ENCODE measurements at places on chromosomes 1 and 21.

DNA sequence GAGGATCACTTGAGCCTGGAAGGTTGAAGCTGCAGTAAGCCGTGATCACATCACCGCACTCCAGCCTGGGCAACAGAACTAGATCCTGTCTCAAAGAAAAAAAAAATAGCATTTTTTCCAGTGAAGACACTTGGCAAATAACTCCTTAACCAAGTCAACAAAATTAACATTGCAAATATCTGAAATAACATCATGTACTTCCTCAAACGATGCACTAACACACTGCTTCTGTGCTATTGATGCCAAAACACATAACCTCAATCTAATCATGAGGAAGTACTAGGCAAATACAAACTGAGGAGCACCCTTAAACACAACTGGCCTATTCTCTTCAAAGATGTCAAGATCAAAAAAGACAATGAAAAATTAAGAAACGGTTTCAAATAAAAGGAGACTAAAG is 32.3 kb downstream of the PABPC4 start:
- H3K27ac ChIP-seq = no peak overlapping the region
- no peak for DNase-seq
- H3K4me1 ChIP-seq = peaks cover 2% of the 10 kb centered on the region

DNA sequence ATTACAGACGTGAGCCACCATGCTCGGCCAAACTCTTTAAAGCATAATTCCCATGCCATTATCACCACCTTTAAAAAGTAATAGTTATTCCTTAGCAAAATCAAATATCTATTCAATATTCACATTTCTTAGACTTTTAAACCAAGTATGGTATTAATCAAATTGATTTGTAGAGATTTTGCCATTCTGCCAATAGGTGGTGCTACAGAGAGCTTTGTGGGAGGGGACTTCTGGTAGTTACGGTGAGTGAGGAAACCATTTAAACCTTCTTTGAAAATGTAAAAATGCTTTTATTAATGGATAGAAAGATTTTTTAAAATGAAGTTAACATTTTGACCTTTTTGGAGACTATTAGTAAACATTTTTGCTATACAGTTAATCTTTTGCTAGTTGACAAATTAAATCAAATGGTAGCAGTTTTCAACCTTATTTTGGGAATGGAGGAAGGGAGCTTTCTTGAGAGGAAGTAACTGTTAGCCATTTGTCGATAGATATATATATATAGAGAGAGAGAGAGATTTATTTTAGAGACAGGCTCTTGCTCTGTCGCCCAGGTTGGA is 19.3 kb downstream of the IARS2 start:
- H3K4me1 ChIP-seq = no peaks in the 10 kb centered on the region
- no peaks in the 10 kb centered on the region for H3K27me3 ChIP-seq
- no peak overlapping the region for H3K4me3 ChIP-seq
- no peak overlapping the region for H3K27ac ChIP-seq

DNA sequence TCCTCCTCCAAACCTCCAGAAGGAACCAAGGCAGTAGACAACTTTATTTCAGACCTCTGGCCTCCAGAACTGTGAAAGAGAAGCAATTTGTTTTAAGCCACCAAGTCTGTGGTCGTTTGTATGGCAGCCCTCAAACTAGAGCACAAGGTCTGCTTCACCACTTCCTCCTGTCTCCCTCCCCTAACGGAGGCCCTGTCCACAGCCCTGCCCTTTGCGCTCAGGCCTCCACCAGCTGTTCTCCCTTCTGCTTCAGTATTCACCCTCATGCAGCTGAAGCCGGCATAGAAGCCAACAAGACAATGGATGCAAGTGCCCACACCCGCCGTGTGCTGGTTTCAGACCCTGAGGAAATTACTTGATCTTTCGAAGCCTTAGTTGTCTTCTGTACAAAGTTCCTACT is 364.1 kb downstream of the HHAT start:
- no peak overlapping the region for H3K4me3 ChIP-seq
- H3K27me3 ChIP-seq = no peaks in the 10 kb centered on the region
- H3K4me1 ChIP-seq = no peaks in the 10 kb centered on the region
- DNase-seq = no peak

GRCh38 chr1:85555867-85556573 is 24.5 kb upstream of the CCN1 start:
- no peak for DNase-seq
- H3K4me3 ChIP-seq = no peak overlapping the region
- H3K27me3 ChIP-seq = no peaks in the 10 kb centered on the region
- no peak overlapping the region for H3K27ac ChIP-seq

GRCh38 chr1:199152676-199153075 is 513.8 kb downstream of the PTPRC start:
- H3K27ac ChIP-seq = no peak overlapping the region
- H3K4me3 ChIP-seq = no peak overlapping the region
- no peaks in the 10 kb centered on the region for H3K4me1 ChIP-seq
- no peak for DNase-seq
- H3K36me3 ChIP-seq = no peaks in the 10 kb centered on the region

- H3K4me1 ChIP-seq = no peaks in the 10 kb centered on the region
- no peak for DNase-seq
- no peak overlapping the region for H3K4me3 ChIP-seq
- no peaks in the 10 kb centered on the region for H3K27me3 ChIP-seq
- H3K27ac ChIP-seq = no peak overlapping the region
Observed at GRCh38 chr1:117162816-117163215, 41.3 kb upstream of the TRIM45 start.

DNA sequence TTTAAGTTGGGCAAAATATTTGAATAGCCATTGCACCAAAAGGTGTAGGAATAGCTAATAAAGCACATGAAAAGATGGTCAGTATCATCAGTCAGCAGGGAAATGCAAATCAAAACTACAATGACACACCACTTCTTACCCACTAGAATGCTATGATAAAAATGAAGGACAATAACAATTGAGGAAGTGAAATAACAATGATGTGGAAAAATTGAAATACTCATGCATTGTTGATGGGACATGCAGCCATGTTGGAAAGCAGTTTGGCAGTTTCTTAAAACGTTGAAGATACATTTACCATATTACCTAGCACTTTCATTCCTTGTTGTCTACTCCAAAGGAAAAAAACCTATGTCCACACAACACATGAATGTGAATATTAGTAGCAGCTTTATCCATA is 28.4 kb downstream of the HSD3B1 start:
- H3K27ac ChIP-seq = no peak overlapping the region
- no peaks in the 10 kb centered on the region for H3K27me3 ChIP-seq
- H3K4me1 ChIP-seq = no peaks in the 10 kb centered on the region
- H3K36me3 ChIP-seq = no peaks in the 10 kb centered on the region
- DNase-seq = no peak
- H3K4me3 ChIP-seq = no peak overlapping the region

DNA sequence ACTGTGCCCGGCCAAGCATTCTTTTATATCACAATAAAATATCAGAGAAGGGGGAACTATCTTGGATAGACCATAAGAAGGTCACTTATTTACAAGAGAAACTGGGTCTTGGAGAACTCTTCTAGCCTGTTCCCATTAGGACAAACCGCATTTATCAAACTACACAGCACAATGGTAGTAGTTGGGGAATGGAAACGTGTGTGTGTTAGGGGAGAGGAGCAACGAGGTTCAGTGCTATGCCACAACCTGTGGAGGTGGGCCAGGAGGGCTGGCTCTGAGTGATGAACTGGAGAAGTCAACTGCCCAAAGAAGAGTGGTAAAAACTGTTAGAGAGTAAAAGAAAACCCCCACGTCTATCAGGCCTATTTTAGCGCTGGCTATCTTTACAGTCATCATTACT is 1.6 kb downstream of the DONSON start:
- H3K36me3 ChIP-seq = peaks cover 6% of the 10 kb centered on the region
- no peak for DNase-seq
- H3K27me3 ChIP-seq = no peaks in the 10 kb centered on the region

DNA sequence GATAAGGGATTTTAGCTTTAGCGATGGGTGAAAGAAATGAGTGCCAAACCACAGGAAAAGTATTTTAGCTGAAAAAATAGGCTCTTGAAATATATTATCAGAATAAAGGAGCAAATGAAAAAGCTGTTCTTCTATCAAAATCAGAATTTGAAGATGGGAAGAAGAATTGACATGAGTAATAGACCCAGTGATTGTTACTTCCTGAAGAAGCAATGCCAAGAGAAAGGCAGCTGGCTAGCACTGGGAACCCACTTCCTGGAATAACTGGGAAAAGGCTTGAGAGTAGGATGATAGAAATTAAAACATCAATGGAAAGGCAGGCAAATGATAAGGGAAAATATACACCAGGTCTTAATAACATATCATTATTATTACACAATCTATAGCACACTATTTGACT is 29.9 kb upstream of the LYPLAL1 start:
- H3K4me3 ChIP-seq = no peak overlapping the region
- no peak overlapping the region for H3K27ac ChIP-seq
- H3K4me1 ChIP-seq = no peaks in the 10 kb centered on the region
- H3K27me3 ChIP-seq = no peaks in the 10 kb centered on the region

DNA sequence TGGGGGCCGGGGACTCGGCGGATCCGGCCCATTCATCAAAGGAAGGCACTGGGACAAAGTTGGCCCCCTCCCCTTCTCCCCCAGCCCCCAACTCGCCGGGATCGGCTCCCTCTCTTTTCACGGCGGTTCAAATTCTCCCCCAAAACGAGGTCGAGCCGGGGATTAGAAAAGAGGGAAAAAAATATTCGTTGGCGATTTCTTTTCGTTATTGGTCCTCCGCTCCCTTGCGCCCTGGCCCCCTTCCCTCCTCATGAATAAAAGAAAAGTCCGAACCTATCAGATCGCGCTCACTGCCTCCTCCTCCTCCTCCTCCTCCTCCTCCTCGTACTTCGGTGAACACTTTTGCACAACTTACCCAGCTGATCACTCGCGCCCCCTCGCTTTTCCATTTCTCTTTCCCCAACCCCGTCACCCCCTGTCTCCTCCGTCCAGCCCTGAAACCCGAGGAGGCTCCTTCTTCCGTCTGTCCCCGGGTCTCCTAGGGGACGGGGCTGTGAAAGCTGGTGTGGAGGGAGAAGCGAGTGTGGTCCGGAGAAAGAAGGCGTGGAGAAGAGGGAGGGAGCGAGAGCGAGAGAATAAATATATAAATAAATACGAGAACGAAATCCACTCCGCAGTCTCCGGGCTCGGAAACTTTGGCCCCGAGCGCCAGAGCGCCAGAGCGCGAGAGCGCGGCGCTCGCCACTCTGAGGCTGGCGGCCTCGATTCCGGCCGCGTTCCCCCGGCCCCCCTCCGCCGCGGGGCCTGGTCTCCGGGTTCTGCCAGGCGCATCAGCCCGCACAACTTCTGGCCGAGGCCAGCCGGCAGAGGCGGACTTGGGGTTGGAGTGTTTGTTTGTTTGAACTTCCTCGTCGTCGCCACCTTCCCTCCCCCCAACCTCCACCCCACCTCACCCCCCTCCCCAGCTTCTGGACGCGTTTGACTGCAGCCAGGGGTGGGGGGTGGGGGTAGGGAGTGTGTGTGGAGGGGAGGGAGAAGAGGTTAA is at the start of gene PAX7:
Gene PAX7, plus strand, starts transcription at position 336 of the 985 bp plus-strand sequence. CDS start 758 bp downstream, outside the sequence.
- DNase-seq = no peak
- peaks cover 11% of the 10 kb centered on the region for H3K4me1 ChIP-seq
- H3K27ac ChIP-seq = no peak within 1 kb of the TSS
- no peak within 1 kb of the TSS for H3K4me3 ChIP-seq
- peaks cover 100% of the 10 kb centered on the region for H3K27me3 ChIP-seq
- no peaks in the 10 kb centered on the region for H3K36me3 ChIP-seq

DNA sequence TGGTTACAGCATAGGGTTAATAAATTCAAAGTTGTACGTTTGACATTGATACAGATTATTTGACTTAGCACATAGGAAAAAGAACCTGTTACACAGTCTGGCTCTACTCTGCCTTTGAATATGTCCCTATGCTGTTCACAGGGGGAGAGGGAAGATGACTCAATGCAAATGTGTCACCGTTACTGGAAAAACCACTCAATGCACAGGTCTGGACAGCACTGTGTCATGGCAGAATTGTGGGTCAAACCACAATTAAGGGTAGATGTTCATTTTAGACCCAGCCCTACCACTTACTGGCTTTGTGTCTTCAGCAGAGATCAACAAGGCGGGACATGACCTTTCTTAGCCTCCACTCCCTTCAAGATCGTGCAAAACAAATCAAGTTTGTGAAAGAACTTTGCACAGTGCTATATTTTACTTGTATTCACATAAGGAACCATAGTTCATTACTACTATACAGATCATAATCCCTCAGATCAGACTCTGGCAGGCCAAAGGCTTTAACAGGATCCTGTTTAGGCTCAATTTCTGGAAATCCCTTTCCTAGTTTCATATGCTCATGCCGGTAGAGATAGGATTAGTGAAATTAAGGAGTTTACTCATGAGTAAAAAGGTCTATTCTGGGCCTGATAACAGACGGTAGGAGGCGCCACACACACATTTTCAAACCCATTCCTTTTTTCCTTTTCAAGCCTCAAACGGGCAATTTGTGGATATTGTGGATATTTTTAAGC is 22.1 kb downstream of the EIF2D start:
- no peak overlapping the region for H3K4me3 ChIP-seq
- peak overlapping the region; percentile 87 for H3K27ac ChIP-seq

GRCh38 chr1:210684466-210685294 is 356.0 kb downstream of the HHAT start:
- no peak for DNase-seq
- no peak overlapping the region for H3K4me3 ChIP-seq
- no peaks in the 10 kb centered on the region for H3K4me1 ChIP-seq
- H3K36me3 ChIP-seq = no peaks in the 10 kb centered on the region
- H3K27ac ChIP-seq = no peak overlapping the region
- H3K27me3 ChIP-seq = no peaks in the 10 kb centered on the region

DNA sequence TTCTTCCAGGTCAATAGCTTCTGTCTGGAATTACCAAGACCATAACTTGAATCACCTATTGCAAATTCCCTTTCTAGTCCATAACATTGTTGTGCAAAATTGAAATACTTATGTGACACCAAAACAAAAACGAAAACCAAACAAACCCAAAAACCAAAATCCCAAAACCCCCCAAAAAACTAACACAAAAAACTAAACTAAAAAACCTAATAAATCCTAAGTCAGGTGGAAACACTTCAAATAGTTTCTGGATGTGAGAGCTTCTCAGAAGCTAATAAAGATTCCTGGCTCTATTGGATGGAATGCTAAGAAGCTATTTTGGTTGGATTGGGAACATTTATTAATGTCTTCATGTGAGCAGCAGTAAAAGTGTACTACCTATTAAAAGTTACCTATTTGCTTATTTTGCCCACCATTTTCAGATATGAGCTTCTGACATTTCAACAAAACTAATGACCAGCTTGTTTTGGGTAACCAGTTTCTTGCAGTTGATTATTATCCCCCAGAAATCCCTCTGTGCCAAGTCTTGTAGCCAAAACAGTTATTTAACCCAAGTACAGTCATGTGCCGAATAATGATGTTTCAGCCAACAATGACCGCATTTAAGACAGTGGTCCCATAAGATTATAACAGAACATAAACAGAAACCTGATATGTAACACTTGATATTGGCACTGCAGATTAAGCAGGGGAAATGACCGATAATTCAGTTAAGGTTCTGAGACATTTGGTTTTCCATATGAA is 76.4 kb downstream of the LTN1 start:
- no peaks in the 10 kb centered on the region for H3K4me1 ChIP-seq
- H3K27ac ChIP-seq = no peak overlapping the region
- no peaks in the 10 kb centered on the region for H3K36me3 ChIP-seq
- no peak for DNase-seq

- H3K36me3 ChIP-seq = no peaks in the 10 kb centered on the region
- no peak for DNase-seq
- peaks cover 12% of the 10 kb centered on the region for H3K4me1 ChIP-seq
- no peaks in the 10 kb centered on the region for H3K27me3 ChIP-seq
Observed at GRCh38 chr1:38053416-38054091, 7.0 kb upstream of the POU3F1 start.
